ENCODE measurements at places on chromosomes 2 and 18. TPM values are rescaled to one million over a fixed set of nuclear protein-coding genes. Genes with fewer than 3 reads are reported as not detected.

The KLHL41 gene
- not detected for total RNA-seq

The CHRND gene
- not detected for total RNA-seq

The ASB18 gene
- not detected for total RNA-seq

DNA sequence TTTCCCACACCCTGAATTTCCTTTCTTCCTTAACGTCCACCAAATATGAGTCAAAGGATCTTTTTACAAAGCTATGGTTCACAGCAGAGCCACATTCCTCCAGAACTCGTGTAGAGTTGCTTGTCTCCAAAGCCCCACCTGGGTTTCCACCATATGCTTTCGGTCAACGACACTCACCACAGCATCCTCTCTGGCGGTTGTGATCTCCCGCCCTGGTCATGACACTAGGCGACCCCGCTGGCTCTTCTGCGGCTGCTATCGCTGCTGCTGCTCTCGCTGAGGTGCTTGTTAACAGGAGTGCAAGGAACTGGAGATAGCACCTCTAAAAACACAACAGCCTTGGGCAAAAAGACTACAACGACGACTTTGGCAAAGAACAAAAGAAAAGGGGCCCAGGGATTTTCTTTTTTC is 340 bp downstream of the SLC40A1 start:
- DNase-seq = peak; percentile 57

DNA sequence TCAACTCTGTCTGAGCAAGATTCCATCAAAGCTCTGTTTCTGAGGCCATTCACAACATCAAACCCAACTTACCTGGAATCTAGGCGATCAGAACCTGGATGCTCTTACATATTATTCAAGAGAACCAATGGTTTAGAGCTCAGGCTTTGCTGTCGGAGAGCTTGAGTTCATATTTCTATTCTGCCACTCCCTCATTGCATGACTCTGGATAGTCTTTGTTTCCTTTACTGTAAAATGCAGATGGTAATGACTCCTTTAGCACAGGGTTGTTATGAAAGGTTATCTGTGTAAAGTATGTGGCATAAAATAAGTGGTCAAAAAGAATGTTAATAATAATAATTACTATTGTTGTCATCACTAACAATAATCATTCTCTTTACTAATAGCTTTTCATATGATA is 12.6 kb downstream of the RELCH start:
- no peak for DNase-seq

- DNase-seq = no peak
Observed at GRCh38 chr2:138632066-138632620, 130.6 kb downstream of the SPOPL start.
